ENCODE measurements at places on chromosomes 5 and 9. TPM values are rescaled to one million over a fixed set of nuclear protein-coding genes. Genes with fewer than 3 reads are reported as not detected.

The ZFP37 gene
- total RNA-seq: not detected

The TUSC1 gene
- not detected for total RNA-seq

The LAMC3 gene
- not detected for total RNA-seq

DNA sequence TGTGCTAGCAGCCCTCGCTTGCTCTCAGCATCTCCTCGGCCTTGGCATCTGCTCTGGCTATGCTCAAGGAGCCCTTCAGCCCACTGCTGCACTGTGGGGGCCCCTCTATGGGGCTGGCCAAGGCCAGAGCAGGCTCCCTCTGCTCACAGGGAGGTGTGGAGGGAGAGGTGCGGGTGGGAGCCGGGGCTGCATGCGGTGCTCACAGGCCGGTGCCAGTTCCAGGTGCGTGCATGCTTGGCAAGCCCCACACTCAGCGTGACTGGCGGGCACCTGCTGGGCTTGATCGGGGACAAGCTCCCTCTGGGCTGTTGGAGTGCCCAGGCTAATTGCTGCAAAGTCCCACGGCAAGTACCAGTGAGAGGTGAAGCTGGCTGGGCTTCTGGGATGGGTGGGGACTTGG, 170.5 kb downstream of the TRIM36 start:
- DNase-seq: no peak

DNA sequence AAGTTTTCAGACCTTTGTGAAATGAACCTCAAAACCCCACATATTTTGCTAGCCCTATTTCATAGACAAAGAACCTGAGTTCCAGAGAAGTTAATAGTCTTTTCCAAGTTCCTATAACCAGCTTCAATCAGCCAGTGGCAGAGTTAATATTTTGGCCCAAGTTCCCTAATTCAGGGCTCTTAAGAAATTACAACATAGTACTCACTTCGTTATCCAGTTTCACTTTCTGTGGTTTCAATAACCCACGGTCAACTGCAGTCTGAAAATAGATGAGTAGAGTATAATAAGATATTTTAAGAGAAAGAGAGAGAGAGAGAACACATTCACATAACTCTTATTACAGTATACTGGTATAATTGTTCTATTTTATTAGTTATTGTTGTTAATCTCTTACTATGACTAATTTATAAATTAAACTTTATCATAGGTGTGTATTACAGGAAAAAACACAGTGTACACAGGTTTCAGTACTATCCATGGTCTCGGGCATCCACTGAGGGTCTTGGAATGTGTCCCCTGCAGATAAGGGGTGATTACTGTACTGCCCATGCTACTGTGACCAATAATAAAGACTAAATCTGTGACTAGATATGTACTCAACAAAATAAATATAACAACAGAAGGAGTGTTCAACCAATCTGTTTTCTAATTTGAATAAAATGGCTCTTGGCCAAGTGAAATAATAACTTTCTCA, 9.3 kb upstream of the MYOT start:
- peak; percentile 53 for DNase-seq

DNA sequence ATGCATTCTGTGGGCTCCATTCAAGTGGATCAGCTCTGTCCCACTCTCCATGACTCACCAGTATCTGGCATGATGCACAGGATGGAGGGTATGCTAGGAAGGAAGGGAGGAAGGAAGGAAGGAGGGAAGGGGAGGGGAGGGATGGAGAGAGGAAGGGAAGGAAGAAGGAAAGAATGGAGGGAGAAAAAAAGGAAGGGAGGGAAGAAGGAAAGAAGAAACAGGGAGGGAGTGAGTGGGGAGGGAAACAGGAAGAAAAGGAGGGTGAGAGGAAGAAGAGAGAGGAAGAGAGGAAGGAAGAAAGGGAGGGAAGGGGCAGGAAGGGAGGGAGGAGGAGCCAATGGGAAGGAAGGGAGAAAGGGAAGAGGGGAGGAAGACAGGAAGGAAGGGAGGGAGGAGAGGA, 5.3 kb upstream of the BARHL1 start:
- DNase-seq: no peak
